Stimulated activated CD8-positive, alpha-beta memory T cell treated with anti-CD3 and anti-CD28 coated beads, Interleukin-15, amount 100 ng/mL, for 1 hour (primary cell): ENCODE measurements at places on chromosomes 1 and 21.

DNA sequence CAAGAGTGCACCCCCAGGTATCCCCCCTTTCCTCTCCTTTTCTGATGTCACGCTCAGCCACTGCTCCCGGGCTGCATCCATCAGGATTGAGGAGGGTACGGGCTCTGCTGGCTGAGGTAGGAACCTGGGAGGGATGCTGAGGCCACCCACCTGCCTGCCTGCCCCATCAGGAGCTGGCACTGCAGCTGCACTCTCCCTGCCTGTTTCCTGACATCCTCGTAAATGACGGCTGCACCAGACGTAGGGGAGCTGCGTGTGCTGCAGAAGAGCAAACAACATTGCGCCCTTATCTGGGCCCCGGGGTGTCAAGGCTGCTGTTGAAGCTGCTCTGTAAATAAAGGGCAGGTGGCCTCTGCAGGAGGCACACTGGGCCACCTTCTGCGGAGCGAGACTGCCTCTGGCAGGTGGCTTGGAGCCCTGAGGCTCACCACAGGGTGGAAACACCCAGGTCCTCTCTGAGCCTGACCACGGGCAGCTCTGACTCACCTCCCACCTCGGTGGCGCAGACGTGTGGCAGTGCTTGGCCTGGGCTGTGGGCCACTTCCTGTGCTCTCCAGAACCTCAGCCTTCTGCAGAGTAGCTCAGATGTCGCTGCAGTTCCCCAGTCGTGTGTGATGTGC lies 30.9 kb downstream of the SNAP47 start:
- DNase-seq, result peak; percentile 58

DNA sequence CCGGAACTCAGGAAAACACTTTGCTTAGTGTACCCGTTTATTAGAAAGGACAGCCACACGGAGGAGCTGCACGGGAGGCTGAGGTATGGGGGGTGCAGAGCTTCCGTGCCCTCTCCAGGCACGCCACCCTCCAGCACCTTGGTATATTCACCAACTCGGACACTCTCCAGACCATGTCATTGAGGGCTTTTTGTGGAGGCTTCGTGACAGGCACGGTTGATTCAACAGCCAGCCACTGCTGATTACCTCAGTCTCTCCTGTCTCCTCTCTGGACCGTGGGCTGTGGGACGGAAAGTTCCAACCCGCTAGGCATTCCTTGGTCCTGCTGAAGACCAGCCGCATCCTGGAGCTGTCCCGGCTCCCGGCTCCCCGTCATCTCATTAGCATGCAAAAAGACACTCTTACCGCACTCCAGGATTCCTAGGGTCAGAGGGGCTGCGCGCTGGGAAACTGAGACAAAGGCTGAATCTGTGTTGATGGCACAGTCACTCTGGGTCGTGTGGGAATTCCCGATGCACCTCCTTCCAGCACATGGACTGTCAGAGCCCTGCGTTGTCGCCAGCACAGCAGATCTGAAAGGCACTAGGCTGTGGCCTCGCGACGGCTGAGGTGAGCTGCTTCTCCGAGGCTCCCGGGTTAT lies 65.6 kb downstream of the PRKCZ start:
- no peak for DNase-seq

- no peak for DNase-seq
These were observed 166.4 kb downstream of the PSMG1 start for GRCh38 chr21:39016740-39017315.

GRCh38 chr21:16533692-16534407 lies 804.1 kb downstream of the USP25 start:
- no peak for DNase-seq

- no peak for DNase-seq
These were observed 178.8 kb downstream of the ETS2 start for GRCh38 chr21:38984568-38984967.

DNA sequence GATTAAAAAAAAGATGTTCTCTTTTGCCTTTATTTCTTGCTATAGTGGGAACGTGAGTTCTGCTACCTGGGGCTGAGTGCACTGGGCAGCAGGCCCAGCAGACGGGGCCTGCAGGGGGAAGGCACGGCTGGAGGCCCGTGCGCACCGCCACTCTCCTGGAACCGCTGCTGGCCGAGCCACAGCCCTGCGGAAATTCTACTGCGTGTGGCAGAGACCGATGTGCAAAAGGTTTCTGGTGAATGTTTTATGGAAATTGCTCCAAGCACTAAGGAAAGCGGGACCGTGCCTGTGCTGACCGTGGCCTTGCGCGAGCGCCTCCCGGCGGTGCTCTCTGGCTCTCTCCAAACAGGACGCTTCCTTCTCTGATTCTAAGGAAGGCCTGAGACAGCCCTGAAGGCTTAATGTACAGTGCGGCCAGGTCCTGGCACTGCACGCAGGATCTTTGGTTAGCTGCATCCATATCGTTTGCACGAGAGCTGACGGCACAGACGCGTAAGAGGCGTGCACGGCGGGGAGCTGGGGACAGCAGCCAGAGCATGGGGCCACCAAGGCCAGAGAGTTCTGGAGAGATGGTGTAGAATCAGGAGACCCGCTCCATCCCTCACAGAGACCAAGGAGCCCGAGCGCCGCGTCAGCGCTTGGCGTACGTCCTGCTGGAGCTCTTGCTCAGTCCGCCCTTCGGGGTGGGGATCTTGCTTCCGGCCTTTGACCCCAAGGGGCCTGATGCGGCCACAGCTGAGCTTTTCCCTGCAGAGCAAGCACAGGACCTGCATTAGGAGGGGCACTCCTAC lies 18.7 kb upstream of the LRRC47 start:
- no peak for DNase-seq

DNA sequence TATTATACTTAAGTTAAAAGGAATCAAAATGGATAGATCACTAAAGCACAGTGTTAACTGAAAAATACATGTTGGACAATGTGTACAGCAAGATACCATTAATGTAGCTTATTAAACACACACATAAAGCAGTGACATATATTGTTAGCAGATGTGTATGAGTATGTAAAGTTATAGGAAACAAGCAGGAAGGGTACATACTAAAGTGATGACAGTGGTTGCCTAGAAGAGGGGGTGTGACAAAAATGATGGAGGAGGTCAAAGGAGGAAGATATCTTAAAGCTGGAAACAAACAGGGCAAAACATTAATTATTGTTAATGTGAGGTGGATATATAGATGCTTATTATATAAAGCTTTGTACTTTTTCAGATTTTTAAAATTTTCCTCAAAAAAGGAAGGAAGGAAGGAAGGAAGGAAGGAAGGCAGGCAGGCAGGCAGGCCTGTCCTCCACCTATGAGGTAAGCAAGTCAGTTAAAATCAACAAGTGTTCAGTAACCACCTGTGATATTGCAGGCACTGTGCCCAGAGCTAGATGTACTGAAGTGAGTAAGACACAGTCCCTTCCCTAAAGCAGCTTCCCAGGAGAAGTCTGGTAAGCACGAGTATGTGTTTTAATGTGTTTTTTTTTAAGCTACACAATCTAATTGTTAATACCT lies 252.9 kb upstream of the NR5A2 start:
- DNase-seq, result no peak
